ENCODE measurements at places on chromosomes 2 and 18.

DNA sequence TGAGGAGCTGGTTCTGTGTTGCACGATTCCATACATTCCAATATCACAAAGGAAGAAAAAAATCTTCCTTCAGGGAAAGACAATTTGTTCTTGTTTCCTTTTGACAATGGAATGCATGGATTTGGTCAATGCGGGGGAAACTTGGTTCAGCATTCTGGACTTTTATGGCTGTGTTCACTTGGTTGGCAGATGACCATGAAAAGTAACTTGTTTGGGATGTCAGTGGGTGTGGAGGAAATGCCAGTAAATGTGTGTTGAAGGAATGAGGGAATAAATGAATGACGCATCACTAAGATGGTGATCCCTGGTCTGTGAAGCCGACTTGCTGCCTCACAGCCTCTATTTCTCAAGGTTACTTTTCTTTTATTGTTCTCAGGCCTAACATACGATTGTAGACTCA, 53.7 kb downstream of the THUMPD2 start:
- DNase-seq, result no peak

- no peak for DNase-seq
Observed at GRCh38 chr18:54187372-54187771, 37.1 kb downstream of the MBD2 start.

- DNase-seq, result no peak
Observed at GRCh38 chr2:221929259-221929658, 357.2 kb upstream of the EPHA4 start.

GRCh38 chr2:175557810-175558377, 376.4 kb upstream of the ATP5MC3 start:
- no peak for DNase-seq

GRCh38 chr2:145258903-145259579, 739.1 kb upstream of the ZEB2 start:
- no peak for DNase-seq

- DNase-seq, result no peak
Observed at GRCh38 chr2:215919624-215920243, 93.6 kb downstream of the MREG start.

GRCh38 chr2:144253743-144254142, 266.2 kb downstream of the ZEB2 start:
- DNase-seq, result no peak

- no peak for DNase-seq
Observed at GRCh38 chr18:55102958-55103456, 143.7 kb upstream of the CCDC68 start.
